ENCODE measurements at places on chromosomes 12 and 14. TPM values are rescaled to one million over a fixed set of nuclear protein-coding genes. Genes with fewer than 3 reads are reported as not detected.

DNA sequence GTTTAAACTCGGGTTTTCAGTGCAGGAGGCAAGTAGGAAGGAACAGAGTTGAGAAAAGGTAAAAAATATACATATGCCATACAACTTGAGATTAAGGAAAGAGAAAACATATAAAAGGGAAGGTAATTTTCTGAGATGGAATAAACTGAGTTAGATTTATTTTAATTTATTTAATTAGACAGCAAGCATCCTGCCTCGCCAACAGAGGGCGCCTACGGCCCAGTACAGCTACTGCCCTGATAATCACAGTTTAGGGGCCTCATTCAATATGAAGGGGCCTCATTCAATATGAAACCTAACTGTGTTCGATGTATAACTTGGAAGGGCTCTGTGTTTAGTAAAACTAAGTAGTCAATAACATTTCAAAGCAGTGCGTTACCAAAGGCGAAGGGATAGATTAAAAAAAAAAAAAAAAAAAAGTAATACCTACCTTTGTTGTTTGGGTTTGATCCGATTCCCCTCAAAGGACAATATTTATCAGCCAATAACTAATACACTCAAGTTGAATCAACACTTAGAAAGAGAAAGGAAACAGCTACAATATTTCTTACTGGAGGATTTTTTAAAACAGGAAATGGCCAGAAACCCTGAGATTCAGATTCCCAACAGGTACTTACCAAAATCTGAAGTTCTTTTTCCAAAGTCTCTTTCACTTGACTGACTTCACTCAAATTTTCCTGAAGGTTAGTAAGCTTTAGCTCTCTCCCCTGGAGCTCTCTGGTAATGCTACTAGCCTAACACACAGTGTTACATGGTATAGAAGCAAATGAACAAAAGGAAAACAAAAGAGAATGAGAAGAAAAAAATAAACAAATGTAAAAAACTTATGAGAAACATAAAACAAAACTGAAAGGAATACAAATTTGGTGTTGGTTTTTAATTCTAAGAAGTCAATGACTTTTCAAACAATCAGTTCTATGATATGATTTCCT, 70.0 kb upstream of the VPS33A start:
- H3K27ac ChIP-seq: no peak overlapping the region
- peak; percentile 59 for DNase-seq
- H3K4me3 ChIP-seq: no peak overlapping the region
- H3K36me3 ChIP-seq: peaks cover 75% of the 10 kb centered on the region
- H3K27me3 ChIP-seq: no peaks in the 10 kb centered on the region
- H3K4me1 ChIP-seq: no peaks in the 10 kb centered on the region

The L2HGDH gene
- total RNA-seq: 2.6 TPM

- no peaks in the 10 kb centered on the region for H3K27me3 ChIP-seq
- no peak overlapping the region for H3K27ac ChIP-seq
- peaks cover 12% of the 10 kb centered on the region for H3K4me1 ChIP-seq
- H3K4me3 ChIP-seq: no peak overlapping the region
- no peak for DNase-seq
- peaks cover 6% of the 10 kb centered on the region for H3K36me3 ChIP-seq
Observed at GRCh38 chr12:71873821-71874220, 34.3 kb downstream of the TBC1D15 start.

DNA sequence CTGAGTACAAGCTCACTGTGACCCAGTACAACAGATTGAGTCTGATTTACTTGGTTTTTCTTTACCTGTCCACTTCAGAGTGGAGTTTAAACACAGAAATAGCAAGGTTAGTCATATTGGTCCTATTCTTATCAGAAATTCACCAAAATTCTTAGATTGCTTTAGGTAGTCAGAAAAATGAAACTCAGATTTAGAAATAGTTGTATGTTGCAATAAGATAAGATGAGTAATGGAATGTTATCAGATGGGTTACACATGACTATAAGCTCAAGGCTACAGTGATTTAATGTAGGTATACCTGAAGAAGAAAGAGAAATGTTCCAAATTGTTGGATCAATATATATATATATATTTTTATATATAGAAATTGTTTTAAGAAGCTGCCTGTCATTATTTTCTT, 524.1 kb downstream of the LRFN5 start:
- H3K27me3 ChIP-seq: no peaks in the 10 kb centered on the region
- H3K4me3 ChIP-seq: no peak overlapping the region
- no peak overlapping the region for H3K27ac ChIP-seq
- no peaks in the 10 kb centered on the region for H3K36me3 ChIP-seq
- no peaks in the 10 kb centered on the region for H3K4me1 ChIP-seq

DNA sequence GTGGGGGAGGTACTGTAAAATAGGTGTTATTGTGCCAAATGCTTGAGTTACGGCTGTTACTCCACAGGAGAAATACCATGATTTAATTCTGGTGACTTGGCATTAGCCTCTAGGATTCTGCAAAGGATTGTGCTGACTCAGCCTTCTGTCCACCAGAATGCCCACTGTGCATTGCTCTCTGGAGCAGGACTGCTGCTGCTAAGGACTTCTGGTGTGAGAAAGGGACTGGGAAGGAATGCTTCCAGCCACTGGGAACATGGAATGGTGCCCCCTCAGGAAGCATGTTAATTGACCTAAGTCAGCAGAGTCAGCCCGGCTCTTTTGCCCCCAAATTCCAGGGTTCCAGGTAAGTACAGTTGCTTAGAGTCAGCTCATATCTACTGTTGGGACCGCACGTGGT, 32.9 kb downstream of the ZFHX2 start:
- H3K4me3 ChIP-seq: no peak overlapping the region
- DNase-seq: no peak
- no peak overlapping the region for H3K27ac ChIP-seq
- no peaks in the 10 kb centered on the region for H3K27me3 ChIP-seq
- H3K36me3 ChIP-seq: no peaks in the 10 kb centered on the region

The AVPR1A gene
- total RNA-seq: not detected

DNA sequence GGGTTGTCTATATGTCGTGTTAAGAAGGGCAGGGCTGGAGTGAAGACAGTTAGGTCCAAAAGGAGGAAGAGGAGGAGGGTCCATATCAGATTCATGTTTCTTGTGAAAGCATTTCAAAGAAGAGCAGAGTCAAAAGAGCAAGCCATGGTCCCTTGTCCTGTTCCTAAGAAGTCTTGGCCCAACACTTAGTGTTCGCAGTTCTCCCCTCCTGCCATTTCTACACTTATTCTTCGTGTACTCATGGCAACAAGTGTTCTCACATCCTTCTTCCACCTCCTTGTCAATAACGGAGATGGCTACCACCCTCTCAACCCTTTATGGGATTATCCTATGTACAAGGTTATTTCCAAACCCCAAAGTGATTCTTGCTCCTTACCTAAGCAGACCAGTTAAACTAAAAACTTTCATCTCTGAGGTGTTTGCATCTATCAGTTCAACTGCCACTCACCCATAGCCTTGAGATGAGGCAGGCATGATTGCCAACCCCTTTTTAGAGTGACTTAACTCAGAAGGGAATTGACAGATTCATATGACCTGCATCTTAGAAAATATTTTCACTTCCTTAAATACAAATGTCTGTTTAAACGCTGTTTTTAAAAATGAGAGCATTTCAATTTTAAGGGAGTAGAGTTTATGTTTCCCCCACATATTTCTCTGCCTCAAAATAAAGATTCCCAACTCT, 19.8 kb upstream of the RNASE2 start:
- no peak overlapping the region for H3K4me3 ChIP-seq
- no peak overlapping the region for H3K27ac ChIP-seq
- H3K27me3 ChIP-seq: peaks cover 18% of the 10 kb centered on the region
- no peaks in the 10 kb centered on the region for H3K36me3 ChIP-seq
- H3K4me1 ChIP-seq: no peaks in the 10 kb centered on the region

- no peak overlapping the region for H3K4me3 ChIP-seq
- no peaks in the 10 kb centered on the region for H3K27me3 ChIP-seq
- peaks cover 49% of the 10 kb centered on the region for H3K36me3 ChIP-seq
- 0 out of 2 replicates have a peak overlapping the region, but pooled peaks have one; percentile 98 for H3K27ac ChIP-seq
Observed at GRCh38 chr12:10715491-10715890, 7.6 kb downstream of the YBX3 start.

GRCh38 chr14:68794130-68794850, 1.4 kb upstream of the ZFP36L1 start:
- H3K4me1 ChIP-seq: peaks cover 5% of the 10 kb centered on the region
- H3K4me3 ChIP-seq: peak overlapping the region; percentile 80
- peaks cover 30% of the 10 kb centered on the region for H3K36me3 ChIP-seq

DNA sequence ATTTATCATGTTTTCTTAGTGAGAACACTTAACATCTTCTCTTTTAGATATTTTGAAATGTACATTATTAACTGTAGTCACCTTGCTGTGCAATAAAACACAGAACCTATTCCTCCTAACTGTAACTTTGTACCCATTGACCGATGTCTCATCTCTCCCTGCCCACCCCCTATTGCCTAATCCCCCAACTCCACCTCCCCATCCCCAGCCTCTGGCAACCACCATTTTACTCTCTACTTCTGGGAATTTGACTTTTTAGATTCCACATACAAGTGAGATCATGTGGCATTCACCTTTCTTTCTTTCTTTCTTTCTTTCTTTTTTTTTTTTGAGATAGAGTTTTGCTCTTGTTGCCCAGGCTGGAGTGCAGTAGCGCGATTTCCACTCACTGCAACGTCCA, 4.4 kb upstream of the CCDC198 start:
- no peaks in the 10 kb centered on the region for H3K36me3 ChIP-seq
- H3K27me3 ChIP-seq: peaks cover 33% of the 10 kb centered on the region
- DNase-seq: no peak
- peaks cover 6% of the 10 kb centered on the region for H3K4me1 ChIP-seq

The ITGB7 gene
- total RNA-seq: 1.4 TPM

The TMEM229B gene
- total RNA-seq: 1.1 TPM

DNA sequence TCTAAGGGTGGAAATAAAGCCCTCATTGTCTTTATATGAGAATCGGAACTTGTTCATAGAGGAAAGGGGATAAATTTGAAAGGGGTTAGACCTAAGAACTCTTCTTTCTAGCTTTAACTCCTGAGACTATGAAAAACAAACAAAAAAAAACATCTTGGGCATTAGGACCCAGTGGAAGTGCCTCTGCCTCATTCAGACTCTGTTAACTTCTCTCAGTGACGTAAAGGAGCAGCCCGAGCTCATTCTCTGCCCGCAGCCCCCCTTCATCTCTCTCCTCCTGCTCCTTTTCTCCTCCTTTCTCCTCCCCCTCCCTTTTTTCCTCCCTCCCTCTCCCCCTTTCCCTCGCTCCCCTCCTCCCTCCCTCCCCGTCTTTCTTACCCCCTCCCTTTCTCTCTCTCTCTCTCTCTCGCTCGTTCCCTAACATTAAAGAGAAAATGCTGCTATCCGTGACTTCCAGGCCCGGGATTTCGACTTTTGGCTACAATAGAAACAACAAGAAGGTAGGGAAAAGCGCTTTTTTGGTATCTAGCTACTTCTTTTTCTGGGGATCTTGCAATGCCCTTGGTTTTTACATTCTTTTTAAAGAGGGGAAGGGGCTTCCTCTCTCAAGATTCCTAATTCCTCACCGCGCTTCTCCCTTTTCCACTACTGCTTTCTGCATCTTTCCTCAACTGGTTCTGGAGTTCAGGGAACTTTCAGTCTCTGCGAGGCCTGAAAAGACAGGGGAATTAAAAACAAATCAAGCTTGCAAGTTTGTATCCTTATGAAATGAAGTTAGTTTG, at the start of gene RBMS2:
Gene RBMS2, plus strand, starts transcription at position 231 of the 782 bp plus-strand sequence. Its CDS starts 204 bp downstream, at position 435.
- H3K27me3 ChIP-seq: no peaks in the 10 kb centered on the region
- H3K27ac ChIP-seq: peak within 1 kb of the TSS; percentile 68
- peak within 1 kb of the TSS; percentile 80 for H3K4me3 ChIP-seq

- H3K4me1 ChIP-seq: no peaks in the 10 kb centered on the region
- no peak overlapping the region for H3K27ac ChIP-seq
- H3K36me3 ChIP-seq: no peaks in the 10 kb centered on the region
- DNase-seq: peak; percentile 38
Observed at GRCh38 chr14:105537580-105538474, 11.4 kb downstream of the TMEM121 start.
